ENCODE measurements at places on chromosomes 1 and 21.

DNA sequence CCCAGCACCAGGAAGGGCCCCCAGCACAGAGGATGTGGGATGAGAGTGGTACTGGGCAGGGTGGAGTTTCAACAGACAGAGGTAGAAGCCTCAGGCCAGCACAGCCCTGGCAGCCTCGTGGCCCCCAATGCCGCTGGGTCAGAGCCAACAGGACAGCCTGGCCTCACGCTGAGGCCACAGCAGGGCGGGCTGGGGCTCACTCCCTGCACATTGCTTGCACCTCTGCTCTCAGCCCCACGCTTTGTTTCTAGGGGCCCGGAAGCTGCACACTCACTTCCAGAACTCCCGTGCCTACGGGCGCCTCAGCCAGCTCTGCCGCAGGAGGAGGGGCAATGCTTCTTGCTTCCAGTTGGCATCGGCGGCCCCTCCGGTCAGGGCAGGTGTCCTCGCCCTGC lies 72.9 kb downstream of the SIK1 start:
- no peak for DNase-seq

DNA sequence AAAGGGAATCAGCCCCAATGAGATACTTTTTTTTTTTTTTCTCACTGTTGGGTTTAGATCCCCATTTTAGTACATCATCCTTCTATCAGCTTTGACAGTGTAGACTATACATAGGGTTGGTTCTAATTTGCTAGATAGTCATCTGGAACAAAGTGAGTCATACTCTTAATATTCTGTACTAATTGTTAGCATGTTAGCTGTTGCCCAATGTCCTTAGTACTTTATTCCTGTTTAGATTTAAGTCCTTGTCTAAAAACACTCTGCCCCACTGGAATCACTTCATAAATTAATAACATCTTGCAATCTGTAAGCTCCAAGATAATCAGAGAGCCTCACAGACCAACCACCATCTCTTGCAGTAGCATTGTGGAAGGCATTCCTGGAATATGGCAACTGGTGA lies 209.8 kb upstream of the KIAA0040 start:
- DNase-seq: no peak

- DNase-seq: no peak
Measured at GRCh38 chr1:55959136-55959548, 620.2 kb downstream of the PLPP3 start.

GRCh38 chr1:95553595-95553994 lies 319.6 kb downstream of the RWDD3 start:
- no peak for DNase-seq

DNA sequence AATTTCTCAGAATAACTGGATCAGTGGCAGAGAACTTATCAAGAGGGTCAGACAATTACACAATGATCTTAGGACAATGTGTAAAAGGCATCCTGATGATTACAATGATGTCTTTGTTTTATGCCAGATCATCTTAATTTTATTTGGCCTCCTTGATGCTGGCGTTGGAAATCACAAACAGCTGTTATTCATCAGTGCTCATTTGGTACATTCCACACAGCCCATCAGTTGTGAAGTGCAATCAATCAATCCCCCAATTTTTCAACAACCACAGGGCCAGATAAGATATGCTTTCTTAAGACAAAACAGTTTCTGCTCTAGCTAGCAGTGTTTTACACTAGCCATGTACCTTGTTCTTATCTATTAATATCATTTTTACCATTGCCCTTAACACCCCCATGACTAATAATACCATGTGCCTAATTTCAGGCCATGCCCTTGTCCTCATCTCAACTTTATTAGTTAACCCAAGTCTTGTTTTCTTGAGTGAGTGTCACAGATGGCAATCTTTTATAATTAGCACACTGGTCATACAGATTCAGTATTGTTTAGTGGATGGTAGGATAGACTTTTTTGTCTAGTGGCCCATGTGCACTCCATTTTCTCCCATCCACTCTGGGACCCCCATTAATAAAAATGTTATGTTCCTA lies 40.8 kb upstream of the COL24A1 start:
- DNase-seq: no peak

- DNase-seq: no peak
Measured at GRCh38 chr1:184443201-184443600, 56.4 kb downstream of the C1orf21 start.

Data from stimulated activated CD8-positive, alpha-beta memory T cell treated with anti-CD3 and anti-CD28 coated beads, Interleukin-4, amount 100 ng/mL, for 1 hour (primary cell).